ENCODE measurements at places on chromosomes 11 and 22.

GRCh38 chr11:108939135-108939534 lies 274.3 kb downstream of the DDX10 start:
- no peak for DNase-seq

DNA sequence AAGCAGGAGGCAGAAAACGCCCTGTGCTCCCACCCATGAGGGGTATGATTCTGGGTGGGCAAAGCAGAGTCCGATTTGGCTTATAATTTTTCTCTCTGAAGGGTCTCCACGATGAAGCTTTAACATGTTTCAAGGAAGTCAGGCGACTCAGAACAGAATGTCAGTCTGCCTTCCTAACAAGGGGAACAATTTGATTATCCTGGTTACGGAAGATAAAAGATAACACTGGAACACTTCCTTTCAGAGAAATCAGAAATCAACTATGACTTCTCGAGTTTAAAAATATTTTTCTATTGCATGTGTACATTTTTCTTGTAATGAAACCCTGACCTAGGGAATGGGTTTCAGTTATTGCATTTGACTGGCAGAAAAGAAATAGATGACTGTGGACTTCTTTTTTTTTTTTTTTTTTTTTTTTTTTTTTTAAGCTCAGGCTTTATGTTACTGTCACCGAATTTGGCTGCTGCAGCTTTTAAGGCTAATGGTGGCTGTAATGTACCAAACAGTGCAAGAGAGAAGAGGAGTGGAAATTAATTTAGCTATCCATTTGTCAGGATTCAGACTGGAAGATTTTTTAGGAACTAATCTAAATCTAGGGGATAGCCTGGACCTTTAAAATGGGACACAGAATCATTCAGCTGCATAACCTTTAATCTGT lies 297.7 kb downstream of the CADM1 start:
- no peak for DNase-seq

GRCh38 chr11:117929916-117930570 lies 841 bp upstream of the TMPRSS13 start:
- DNase-seq, result no peak

GRCh38 chr11:15108592-15109130 lies 6.1 kb upstream of the INSC start:
- no peak for DNase-seq

DNA sequence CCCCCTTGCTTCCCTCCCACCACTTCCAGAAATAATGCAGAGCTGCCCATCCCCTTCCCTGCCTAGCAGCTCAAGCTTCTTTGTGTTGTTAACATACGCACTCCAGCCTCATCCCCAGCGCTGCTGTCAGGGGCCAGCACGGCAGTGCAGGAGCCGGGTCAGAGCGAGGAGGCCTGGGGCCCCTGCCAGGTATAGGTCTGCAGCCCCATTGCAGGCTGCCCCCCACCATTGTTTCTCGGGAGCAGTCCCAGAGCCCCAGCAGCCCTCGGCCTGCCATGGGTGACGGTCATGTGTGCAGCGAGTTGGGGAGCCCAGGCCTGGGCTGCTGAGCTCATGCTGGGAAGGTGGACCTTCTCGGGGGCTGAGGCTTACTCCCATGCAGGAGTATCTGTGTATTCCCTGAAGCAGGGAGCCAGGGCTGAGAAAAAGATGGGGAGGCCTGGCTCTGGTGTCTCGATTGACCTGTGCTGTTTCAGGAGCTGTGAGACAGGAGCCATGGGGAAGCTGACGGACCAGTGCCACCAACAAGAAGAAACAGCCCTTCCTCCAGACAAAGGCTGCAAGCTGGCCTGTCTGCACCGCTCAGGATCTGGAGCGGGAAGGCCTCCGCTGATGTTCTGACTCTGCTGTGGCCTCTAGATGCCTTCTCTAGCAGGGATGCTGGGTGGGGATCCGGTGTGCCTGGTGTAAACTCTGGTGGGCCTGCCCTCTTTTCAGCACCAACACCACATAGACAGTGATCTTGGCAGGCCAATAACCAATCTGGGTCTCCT lies 220.5 kb upstream of the B3GAT1 start:
- DNase-seq, result no peak

DNA sequence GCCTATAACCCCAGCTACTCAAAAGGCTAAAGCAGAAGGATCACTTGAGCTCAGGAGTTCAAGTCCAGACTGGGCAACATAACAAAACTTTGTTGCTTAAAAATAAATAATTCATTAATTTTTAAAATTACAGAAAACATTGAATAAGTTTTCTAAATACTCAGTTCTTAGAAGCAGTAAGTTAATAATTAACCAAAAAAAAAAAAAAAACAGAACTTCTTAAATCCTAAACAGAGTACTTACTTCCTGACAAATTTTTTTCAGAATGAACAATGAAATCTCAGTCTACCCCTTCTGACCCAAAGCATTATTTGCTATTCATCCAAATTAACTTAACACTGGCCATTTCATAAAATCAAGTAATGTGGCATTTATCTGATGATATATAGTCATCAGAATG lies 65.4 kb upstream of the ARHGAP32 start:
- no peak for DNase-seq

- DNase-seq, result no peak
Observed at GRCh38 chr11:92477686-92478085, 253.1 kb downstream of the FAT3 start.

DNA sequence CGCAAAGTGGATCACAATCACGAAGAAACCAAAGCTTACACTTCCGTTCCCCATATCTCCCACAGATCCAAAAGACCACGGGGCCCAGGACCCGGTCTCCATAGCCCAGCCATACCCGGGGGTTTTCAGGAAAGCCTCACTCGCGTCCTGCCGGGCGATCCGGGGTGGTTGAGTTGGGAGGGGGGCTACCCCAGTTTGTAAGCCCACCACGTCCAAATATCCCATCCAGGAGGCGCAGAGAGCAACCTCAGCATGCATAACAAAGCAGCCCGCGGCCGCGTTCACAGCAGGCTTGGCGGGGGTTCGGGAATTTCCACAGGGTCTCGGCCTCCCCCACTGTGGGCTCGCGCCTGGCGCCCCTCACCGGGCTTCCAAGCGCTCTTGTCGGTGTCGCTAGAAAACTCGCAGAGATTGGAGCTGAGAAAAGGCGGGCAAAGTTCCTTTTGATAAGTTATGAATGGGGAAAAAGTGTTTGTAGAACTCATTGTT lies 9.5 kb downstream of the SDF2L1 start:
- peak; percentile 24 for DNase-seq

DNA sequence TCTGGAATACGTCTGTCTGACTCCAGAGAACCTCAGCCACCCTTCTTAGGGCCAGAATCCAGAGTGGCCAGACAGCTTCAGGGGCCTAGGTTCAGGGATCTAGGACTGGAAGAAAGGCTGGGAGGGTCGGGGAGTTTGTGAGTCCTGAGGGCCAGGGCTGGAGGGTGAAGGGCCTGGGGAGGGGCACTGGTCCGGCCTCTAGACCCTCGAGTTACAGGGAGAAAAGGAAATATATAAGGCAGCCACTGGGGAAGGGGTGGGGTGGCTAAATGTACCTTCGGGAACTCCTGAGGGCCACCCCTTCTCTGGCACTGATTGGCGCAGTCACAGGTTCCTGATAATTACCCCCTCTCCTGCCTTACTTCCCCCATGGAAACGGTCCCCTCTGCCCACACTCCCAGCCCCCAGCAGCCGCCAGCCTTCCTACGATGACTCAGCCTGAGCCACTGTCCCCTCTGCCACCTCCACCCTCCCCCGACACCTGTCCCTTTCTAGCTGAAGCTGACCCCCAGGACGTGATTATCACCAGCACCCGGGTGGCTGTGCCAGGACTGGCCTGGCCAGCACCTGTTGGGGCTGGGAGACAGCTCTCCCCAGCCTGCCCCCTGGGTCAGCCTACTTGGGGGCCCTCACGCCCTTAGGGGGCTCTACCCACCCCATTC lies 26.4 kb downstream of the MB start:
- DNase-seq, result no peak

- no peak for DNase-seq
Observed at GRCh38 chr11:686451-687243, 8.4 kb downstream of the DEAF1 start.

GRCh38 chr22:50525858-50526107 lies 385 bp upstream of the SCO2 start:
- no peak for DNase-seq

DNA sequence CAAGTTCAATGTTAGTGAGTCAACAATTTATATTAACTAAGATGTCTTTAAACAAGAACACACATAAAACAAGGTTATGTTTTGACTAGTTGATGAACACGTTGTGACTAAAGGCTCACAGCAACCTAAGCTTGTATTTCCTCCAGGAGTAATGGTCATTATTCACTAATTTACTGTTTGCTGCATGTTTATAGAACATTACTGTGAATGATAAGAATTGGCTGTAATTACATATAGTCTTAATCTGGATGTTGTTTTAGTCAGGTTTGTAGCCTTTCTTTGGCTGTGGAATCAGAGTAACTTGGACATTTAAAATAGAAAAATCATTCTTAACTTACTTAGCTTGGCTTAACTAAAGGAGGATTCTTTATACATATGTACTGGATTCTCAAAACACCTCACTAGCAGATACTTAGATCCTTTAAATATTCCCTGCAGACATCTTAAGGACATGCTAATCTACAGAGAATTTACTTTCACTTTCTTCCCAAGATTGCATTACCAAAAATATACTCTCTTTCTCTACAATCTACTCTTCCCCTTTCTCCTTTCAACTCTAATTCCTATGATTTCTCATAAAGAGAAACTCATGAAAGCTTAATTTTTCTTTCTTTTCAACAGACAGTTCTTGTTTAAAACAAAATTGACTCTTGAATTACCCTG lies 319.7 kb upstream of the CTSC start:
- no peak for DNase-seq

GRCh38 chr11:100827934-100828661 lies 141.0 kb downstream of the ARHGAP42 start:
- no peak for DNase-seq

DNA sequence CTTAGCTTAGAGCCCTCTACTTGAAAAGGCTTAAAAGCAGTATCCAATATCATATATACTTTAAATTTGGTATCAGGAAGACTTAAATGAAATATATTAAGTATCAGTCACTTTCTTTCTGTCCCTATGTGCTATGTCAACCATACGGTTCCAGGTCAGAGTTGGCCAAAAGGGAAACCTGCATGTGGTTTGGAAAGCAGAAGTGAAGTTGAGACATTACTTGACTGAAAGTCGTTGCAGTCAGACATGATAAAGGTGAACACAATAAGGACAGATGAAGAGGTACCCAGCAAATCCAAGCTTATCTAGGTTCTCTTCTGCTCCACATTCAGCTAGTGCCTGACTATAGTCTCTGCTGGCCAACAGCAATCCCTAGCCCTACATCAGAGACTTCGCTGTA lies 336.8 kb downstream of the KCNA4 start:
- DNase-seq, result no peak

DNA sequence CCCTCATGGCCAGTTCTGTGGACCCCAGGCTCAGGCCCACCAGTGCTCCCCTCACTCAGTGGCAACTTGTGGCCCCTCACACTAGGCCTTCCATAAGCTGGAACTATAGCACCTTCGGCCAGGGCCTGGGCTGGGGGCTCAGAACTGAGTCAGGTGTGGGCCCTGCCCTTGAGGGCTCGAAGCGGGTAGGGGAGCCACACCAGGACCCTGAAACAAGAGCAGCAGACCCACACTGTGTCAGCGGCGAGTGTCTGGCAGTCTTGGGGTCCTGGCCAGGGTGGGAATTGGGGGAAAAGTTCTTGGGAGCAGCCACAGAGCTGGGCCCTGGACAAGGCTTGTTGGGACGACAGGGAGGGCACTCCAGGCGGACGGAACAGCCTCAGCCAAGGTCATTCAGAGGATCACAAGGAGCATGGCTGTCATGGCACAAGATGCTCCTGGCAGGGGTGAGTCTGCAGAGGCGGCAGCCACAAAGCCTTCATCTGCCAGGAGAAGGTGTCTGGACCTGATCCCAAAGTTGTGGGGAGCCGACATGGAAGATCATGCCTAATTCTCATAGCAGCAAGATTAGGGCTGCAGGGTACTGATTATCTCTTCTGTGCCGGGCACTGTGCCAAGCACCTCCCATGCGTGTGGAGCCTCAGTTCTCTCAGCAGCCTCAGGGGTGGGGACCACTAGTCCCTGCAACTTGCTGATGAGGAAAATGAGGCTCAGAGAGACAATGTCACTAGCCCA lies 50.7 kb downstream of the SHISAL1 start:
- DNase-seq, result no peak

DNA sequence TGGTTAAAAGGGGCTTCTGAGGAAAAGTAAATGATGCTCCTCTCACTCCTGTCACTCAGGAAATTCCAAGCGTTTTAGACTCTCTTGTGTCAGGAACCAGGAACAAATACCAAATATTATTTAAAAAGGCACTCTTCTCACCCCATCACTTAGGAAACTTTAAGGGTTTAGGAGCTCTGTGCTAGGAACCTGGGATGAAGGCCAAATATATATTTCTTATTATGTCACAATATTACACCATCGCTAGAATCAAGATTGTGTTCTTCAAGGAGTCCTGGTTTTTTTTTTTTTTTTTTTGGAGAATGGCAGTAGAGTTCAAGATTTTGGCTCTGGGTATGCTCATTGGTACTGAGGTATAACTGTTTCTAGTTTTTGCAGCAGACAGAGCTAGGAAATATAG lies 79.0 kb upstream of the HEPHL1 start:
- no peak for DNase-seq

GRCh38 chr11:134181707-134182106 lies 42.1 kb downstream of the NCAPD3 start:
- no peak for DNase-seq

DNA sequence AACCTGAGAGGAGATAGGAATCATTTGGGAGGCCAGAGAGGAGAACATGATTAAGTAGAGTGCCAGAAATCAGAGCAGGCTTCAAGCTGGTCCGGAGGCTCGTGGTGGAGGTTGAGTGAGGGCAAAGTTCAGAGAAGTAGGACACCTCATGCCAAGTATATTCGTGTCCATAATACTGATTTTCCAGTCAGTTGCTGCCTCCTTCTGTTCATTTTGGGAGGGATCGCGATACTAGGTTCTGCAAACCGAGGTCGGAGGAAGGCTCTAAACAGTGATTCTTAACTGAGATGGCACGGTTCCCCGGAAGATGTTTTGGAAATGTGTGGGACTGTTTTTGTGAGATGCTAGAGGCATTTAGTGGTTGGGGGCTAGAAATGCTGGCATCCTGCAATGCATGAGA lies 13.6 kb upstream of the CD3E start:
- no peak for DNase-seq

DNA sequence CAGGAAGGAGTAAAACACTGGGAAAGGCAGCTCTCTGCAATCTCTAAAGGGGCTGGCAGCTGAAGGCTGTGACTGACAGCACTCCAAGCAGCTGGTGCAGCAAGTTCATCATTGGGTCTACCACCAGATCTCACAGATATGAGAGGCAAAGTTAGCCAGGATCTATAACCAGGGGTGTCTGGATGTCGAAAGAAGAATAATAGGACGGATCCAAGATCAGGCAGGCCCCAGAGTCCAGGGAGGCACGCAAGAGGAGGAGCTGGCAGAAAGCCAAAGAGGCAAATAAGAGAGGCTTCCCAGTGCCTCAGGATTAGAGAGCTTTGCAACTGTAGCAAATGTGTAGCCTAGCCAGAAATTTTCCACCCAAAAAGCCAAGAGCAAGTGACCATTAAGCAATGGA lies 77.1 kb downstream of the RBMXL2 start:
- no peak for DNase-seq
